ENCODE measurements at places on chromosomes 4 and X.

DNA sequence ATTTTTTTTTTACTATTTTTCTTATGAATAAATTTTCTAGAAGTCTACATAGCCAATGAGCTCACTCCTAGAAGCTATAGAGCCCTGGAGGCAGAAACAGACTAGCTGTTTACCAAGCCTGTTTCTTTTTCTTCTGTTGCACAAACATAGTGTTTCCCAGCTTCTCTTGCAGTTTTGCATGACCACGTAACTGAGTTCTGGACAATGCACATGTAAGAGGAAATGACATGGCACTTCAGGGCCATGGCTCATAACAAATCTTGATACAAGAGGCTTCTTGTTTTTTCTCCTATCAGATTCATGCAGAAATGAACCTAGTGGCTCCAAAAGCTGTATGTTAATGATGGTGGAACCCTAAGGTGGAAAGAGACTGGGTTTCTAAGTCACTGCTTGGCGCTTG lies 127.4 kb downstream of the ZNF330 start:
- no peak for DNase-seq

DNA sequence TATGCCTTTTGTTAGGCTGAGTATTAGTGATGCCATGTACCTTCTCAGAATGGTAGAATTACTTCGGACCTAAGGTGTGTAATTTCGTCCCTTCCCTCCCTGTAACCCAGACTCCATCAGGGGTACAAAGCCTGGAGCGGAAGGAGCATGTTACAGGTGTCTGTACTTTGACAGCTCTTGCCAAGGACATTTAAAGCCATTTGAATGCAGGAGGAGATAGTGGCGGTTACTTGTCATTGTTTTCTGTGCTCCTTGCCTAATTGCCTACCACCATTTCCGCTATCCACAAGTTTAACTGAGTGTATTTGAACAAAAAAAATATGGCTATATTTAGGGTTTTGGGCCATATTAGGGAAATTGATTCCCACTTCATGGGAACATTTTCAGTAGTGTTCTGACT lies 1.8 kb downstream of the FNIP2 start:
- DNase-seq: no peak

DNA sequence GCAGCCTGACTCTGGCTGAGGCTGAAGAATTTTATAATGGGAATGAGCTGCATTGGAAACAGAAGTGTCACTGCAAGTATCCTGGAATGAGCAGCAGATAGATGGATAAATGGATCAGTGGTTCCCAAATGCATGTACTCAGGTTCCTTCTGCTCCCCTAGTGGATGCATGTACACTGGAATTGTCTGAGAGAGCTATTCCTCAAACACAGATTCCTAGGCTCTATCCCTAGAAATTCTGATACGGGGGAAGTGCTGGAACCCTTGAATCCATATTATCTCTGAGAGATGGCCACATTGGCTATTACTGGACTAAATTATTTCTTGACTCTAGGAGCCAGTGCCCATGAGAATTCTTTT lies 64.8 kb downstream of the TMEM131L start:
- no peak for DNase-seq

DNA sequence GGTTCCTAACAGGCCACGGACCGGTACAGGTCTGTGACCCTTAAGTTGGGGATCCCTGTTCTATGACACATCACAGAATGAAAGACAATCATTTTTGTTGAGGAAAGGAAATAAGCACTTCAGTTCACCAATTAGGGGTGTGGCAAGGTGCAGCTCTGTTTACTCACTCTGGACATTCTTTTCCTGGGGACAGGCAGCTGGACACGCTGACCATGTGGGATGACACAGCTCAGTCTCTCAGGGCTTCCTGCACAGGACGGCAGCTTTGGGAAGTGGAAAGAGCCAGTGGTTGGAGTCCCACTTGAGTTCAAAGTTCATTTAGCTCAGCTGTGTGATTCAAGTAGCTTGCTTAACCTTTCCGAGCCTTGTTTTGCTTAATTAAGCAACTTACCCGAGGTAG lies 55.7 kb downstream of the NDNF start:
- no peak for DNase-seq

DNA sequence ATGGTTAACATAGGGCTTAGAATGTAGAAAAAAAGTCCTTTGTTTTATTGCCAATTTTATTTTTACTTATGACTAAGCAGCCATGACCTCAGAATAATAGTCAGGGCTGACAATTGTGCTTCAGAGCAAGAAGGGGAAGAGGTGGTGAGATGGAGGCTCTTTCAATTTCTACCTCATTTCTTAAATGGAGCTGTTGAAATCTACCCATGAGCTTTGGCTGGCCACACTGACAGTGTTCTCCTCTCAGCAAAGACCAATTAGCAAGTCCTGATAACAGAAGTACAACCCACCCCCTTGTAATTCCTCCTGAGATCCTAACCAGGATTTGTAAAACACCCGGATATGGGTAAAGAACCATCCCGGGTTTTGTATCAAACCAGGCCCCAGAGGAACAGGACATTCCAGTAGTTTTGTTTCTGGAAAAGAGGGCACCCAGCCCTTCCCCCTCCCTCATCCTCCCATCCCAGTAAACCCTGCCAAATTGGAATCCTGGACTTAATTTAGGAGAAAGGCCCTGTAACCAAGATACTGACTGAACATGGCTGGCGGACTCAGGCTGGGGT lies at the start of gene HEPH:
Gene HEPH (plus strand): TSS at position 399 of the 563 bp plus-strand sequence. CDS start 6,324 bp downstream, outside the sequence.
- DNase-seq: no peak

- no peak for DNase-seq
Measured at GRCh38 chrX:32397562-32398216, 813.7 kb downstream of the DMD start.

DNA sequence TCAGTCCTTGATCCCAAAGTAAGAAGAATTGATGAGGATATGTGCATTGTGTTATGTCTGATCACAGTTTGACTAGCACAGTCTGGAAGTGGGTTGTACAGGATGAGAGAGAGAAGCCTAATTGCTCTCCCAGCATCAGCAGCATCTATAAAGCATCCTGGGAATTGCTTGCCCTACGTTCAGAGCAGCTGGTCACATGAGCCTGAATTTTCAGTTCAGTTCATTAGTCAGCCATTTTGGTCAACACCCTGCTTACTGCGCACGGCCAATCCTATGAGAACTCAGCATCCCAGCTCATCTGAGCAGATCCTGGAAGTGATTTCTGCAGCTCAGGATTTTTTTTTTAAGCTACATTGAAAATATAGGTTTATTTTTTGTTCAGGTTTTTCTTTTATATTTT lies at the start of gene RUFY3:
Gene RUFY3 (plus strand): TSS at position 218 of the 400 bp plus-strand sequence. CDS start 610 bp downstream, outside the sequence.
- DNase-seq: no peak

- DNase-seq: no peak
Measured at GRCh38 chr4:124970011-124970410, 257.5 kb upstream of the ANKRD50 start.

DNA sequence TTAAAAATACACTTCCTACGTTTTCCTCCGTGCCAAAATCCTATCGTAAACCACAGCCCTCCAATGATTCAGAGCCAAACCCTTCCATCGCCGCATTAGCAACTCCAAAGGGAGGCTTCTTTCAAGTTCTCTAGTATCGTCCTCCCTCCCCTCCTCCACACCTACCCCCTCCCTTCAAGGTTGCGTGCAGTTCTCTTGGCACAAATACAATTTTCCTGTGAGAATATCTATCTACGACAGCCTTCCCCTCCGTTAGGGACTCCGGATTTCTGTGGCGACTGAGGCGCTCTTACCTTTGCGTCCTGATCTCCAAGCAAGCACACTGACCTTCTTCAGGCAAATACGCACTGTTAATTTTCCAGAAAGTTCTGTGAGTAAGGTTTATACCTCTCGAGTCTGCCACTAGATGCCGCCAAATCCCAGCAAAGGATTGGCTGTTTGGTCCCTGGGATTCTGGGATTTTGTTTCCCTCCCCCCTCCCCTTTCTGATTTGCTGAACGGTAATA lies 1.2 kb upstream of the MORF4L2 start:
- DNase-seq: peak; percentile 53

DNA sequence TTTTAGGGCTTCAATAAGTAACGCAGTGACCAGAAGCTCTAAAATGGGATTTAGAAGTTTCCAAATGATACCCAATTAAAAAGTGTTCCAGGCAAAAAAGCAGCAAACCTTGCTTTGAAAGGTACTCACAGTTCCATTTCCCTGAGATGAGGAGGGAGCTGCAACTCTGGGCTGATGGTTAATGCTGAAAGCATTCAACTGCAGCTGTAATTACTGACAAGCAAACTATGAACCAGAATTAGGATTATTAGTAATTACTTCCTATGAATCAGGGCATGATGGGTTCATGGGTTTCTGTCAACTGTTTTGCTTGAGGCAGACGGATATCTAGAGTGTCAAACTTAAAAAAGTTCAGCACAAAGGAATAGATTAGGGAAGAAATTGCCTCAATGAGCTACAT lies 357.4 kb downstream of the STIM2 start:
- DNase-seq: no peak

GRCh38 chr4:46818604-46819003 lies 90.4 kb downstream of the COX7B2 start:
- DNase-seq: no peak

DNA sequence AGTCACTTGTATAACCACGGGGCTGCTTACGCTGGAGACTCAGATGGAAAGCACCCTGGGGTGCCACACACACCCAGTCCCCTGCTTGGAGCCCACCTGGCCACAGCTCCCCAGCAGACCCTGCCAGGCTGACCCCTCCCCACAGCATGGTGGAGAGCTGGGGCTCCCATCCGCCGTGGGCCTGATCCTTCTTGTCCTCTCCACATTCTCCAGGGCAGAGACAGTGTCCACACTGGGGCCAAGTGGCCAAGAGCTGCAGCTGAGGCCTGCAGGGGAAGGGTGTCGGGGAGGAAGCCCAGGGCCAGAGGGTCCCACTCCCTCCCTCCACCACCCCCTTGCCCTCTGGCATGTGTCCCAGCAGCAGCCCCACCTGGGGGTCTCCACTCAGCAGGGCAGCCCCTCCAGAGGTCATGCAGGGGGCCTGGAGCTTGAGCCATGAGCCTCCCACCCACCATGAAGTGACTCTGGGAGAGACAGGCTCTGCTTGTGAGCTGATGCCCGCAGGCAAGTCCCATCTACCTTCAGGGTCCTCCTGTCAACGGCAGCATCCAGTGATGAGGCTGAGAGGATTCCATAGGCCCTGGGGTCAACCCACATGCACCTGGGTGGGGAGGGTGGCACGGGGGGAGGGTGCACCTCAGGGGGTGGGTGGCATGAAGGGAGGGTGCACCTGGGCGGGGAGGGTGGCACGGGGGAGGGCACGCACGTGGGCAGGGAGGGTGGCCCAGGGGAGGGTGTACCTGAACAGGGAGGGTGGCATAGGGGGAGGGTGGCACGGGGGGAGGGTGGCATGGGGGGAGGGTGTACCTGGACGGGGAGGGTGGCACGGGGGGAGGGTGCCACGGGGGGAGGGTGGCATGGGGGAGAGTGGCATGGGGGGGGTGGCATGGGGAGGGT lies 56.4 kb downstream of the FAM53A start:
- no peak for DNase-seq

GRCh38 chr4:159018062-159018629 lies 84.7 kb upstream of the RAPGEF2 start:
- no peak for DNase-seq
